ENCODE measurements at places on chromosomes 7 and 10.

- DNase-seq = no peak
Observed at GRCh38 chr10:33547976-33548375, 213.5 kb upstream of the NRP1 start.

- DNase-seq = no peak
Observed at GRCh38 chr10:4691301-4691700, 134.7 kb upstream of the AKR1E2 start.

- peak; percentile 95 for DNase-seq
Observed at GRCh38 chr7:92231-92674, 100.1 kb upstream of the FAM20C start.

GRCh38 chr7:24665564-24666294, 91.5 kb downstream of the GSDME start:
- DNase-seq = peak; percentile 66

DNA sequence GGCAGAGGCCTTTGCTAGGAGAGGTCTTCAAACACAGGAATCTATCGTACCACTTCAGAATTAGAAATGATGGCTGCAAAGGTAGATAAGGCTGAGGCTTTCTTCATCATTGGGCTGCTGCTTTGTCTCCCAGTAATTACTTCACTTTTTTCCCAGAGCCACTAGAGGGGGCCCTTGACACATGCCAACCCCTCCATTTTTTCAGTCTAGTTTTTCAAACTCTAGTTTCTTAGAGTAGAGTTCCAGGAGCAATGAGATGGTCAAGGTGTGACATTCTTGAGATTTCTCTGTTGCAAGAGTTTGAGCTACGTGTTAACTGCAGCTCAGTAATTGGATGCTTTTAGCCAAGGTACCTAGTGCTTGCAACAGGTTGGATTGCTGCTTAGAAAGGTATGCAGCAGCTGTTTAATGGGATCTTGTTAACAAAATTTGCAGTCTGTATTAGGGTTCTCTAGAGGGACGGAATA, 33.8 kb upstream of the RBM20 start:
- DNase-seq = peak; percentile 73
